Fibroblast of villous mesenchyme (primary cell): ENCODE measurements at places on chromosomes 2 and 18. TPM values are rescaled to one million over a fixed set of nuclear protein-coding genes. Genes with fewer than 3 reads are reported as not detected.
A peak's percentile ranks its signal among the peaks of the same experiment; 100 is the strongest.

ADRA2B gene
- not detected in 2 replicates for total RNA-seq

TNFRSF11A gene
- under 0.01 TPM in 1 of 2 replicates, not detected in the other for total RNA-seq

CCDC68 gene
- total RNA-seq: 3.5 and 9.1 TPM in 2 replicates

MC4R gene
- total RNA-seq: not detected in 2 replicates

CENPA gene
- total RNA-seq: 7.4 and 9.5 TPM in 2 replicates

ANKRD30BL gene
- not detected in 2 replicates for total RNA-seq

SERPINB11 gene
- not detected in 2 replicates for total RNA-seq

TTR gene
- total RNA-seq: not detected in 2 replicates

CHRNA1 gene
- under 0.01 and 0.32 TPM in 2 replicates for total RNA-seq

NEU4 gene
- total RNA-seq: not detected in 2 replicates

COBLL1 gene
- 13.4 and 15.5 TPM in 2 replicates for total RNA-seq

CHN1 gene
- total RNA-seq: 45.3 and 64.1 TPM in 2 replicates

PFN4 gene
- total RNA-seq: 0.43 and 0.64 TPM in 2 replicates

GRCh38 chr18:3449512-3450011, 410 bp upstream of the TGIF1 start:
- no peak for DNase-seq

GRCh38 chr2:160489111-160489510, 4.5 kb downstream of the RBMS1 start:
- DNase-seq: no peak

GRCh38 chr18:33034945-33035344, 262.1 kb upstream of the KLHL14 start:
- peak; percentile 64 for DNase-seq

GRCh38 chr2:42360493-42360889, 526 bp downstream of the COX7A2L start:
- peak; percentile 36 for DNase-seq

DNA sequence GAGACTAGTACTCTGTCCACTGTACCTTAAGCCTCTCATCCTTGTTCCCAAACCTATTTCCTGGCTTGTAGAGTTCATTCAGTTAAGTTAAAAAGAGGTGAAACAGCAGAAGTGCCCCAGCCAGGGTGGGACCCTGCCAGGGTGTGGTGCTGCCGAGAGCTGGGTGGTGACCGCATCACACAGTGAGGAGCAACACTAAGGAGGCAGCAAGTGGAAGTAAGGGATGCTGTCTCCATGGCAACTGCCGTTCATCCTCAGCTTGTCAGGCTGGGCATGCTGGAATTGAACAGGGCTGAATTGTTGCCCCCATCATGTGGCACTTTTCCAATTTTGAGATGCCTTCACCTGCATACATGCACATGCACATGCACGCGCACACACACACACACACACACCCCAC, 77.0 kb downstream of the VSNL1 start:
- no peak for DNase-seq

DNA sequence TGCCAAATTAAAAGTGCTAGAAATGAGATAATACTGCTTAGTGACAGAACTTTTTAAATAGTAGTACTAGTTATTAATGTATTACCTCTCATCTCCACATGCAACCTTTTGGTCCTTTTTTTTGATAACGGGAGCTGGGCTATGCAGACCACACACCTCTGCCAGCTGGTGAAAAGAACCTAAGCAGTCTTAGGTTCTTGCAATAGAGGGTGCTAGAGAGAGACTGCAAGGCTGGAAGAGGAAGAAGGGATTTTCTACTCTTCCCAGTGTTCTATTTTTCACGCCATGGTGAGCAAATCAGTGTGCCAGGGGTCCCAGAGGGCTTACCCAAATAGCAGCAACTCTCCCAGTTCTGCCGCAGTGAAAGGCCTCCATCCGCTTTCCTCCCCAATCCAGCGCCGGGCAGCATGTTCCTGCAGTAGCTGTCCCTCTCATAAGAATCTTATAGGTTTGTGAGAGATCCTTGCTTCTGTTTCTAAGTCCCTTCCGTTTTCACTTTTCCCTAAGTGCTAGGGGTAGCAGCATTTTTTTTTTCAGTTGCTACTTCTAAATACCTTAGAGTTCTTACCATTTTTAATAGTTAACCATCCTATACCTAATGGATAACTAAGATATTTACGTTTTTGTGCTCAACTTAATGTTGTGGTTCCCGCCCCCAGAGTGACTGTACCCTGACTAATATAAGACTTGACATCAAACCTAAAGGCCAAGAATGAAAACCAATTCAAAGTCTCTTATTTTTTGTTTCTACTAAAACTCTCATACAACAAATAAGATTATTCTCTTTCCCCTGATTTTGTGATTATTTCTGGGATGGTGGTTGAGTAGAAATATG, 69.4 kb upstream of the UBE2E3 start:
- no peak for DNase-seq

- no peak for DNase-seq
Observed at GRCh38 chr2:240877460-240878340, 9.1 kb downstream of the AGXT start.

GRCh38 chr2:74458938-74459363, 713 bp downstream of the WBP1 start:
- peak; percentile 37 for DNase-seq

DNA sequence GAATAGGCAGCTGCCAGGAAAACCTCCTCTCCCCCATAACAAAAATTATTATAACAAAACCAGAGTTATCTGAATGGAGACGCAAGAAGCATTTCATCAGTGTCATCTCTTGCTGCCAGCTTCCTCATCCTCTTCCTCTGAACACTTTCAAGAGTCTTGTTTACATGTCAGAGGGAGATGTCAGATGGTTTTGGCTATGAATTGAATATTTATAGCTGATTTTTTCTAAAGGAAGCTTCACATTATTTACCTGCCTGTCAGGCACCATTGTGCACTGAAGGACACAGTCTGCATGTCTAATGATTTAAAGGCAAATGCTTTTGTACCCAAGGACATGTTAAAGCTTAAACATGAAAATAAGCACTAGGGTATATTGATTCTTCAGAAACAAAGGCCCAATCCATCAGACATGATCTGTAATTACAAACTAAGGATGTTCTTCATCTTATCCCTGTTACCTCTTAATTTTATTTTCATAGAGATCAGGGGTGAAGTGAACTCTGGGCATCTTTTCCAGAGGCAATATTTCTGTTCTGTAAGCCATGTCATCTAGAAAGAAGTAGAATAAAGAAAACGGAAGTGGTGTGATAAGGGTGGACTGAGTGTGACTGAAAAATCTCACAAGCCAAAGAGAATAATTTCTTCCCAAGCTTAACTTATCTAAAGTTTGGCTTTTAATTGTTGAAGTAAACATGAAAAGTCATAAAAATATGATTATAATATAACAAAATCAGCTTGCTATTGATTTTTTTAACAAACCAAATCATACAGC, 168.7 kb downstream of the ANKRD44 start:
- no peak for DNase-seq

GRCh38 chr2:206435742-206436141, 7.6 kb upstream of the ADAM23 start:
- peak; percentile 37 for DNase-seq

GRCh38 chr2:61252031-61252430, 90.0 kb downstream of the C2orf74 start:
- no peak for DNase-seq

DNA sequence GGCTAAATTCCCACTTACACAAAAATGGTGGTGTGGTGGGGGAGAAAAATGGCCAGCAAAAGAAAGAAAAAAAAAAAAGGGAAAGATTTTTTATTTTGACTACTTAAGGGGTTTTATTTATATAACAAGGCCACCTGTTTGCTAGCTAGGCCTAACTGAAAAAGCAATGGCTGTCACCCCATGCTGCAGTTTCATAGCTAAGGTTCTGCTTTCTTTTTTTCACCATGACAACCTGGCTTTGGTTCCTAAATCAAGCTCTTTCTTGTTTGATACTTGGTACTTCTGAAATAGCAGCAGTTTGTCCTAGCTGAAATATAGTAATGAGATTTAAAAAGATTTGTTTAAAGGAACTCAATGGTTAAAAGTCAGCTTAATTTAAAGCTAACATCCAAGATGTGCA, 433.2 kb upstream of the MEX3C start:
- DNase-seq: no peak

DNA sequence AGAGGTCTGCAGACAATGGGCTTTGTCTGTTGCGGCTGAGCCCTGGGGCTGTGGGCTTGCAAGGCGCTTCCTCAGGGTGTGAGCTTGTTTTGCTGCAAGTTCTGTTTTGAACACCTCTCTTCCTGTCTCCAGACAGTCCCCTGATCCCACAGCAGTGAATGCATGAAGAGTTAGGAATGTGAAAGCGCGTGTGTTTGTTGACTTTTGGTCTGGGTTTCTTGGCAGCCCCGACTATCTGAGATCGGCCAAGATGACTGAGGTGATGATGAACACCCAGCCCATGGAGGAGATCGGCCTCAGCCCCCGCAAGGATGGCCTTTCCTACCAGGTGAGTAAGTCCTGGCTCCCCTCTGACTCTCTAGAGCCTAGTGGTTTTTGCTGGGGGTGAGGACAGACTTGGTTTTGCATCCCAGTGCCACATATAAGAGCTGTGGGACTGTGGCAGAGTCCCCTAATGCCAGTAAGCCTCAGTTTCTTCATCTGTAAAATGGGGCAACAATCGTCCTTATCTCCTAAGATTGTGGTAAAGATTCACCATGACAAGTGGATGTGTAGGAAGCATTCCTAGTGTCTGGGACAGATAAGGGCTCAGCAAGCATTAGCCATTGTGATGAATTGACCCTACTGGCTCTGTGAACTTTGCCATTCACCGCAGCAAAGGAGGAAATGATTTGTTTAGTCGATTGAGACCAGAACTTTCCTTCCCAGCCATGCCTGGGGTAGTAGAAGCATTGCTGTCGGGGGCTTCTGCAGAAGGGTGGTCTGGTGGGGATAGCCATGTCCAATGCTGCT, 3.0 kb downstream of the LBH start:
- DNase-seq: peak; percentile 77

DNA sequence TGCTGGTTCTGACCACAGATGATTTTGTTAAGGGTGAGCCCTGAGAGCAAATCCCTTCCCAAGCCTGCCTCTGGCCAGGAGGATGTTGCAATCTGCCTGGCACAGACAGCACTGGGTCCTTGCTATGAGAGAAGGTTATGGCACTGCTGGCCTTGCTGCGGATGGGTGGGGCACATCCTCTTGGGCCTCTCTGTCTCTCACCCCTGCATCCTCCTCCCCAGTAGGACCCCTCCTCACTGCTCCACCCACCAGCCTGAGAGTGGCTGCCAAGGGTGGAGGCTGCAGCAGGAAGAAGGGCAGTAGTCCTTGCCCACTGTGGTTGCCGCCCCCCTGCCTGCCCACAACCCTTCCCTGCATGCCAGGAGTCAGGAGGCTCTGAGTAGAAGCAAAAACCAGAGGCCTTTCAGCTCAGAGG, 180.9 kb downstream of the ZBTB7C start:
- peak; percentile 8 for DNase-seq

GRCh38 chr2:118855451-118856279, 8.2 kb upstream of the EN1 start:
- DNase-seq: peak; percentile 60

DNA sequence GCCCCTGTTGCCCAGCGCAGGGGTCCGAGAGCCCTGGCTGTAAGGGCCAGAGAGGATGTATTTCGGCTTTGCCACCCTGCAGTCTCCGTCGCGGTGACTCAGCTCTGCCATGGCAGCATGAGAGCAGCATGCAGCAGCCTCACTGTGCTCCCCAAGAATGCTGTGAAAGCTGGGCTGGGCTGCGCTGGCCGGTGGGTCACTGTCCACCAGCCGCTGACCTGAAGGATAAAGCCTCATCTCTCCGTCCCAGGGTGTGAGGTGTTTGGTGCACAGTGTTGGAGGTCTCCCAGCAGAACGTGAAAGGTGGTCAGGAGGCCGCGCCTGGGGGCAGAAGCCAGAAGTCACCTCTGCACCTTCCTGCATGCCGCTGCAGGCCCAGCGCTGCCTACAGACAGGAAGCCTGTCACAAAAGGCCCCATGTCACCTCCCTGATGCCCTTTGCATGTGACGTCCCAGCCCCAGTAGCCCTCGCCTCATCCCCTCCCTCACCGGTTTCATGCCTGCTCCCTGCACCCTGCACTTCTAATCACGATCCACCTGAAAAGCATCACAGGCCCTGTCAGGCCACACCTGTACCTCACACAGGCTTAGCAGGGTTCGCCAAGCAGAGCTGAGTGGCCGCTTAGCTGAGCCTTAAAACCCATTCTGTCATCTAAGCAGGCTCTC, 342.1 kb downstream of the EIPR1 start:
- no peak for DNase-seq

GRCh38 chr2:237315829-237316225, 98.1 kb downstream of the COL6A3 start:
- peak; percentile 72 for DNase-seq

- DNase-seq: no peak
Observed at GRCh38 chr2:227228061-227228667, 63.7 kb downstream of the COL4A3 start.

GRCh38 chr2:19575641-19576040, 217.2 kb upstream of the OSR1 start:
- peak; percentile 37 for DNase-seq

GRCh38 chr2:20585710-20586594, 64.9 kb downstream of the HS1BP3 start:
- DNase-seq: no peak

DNA sequence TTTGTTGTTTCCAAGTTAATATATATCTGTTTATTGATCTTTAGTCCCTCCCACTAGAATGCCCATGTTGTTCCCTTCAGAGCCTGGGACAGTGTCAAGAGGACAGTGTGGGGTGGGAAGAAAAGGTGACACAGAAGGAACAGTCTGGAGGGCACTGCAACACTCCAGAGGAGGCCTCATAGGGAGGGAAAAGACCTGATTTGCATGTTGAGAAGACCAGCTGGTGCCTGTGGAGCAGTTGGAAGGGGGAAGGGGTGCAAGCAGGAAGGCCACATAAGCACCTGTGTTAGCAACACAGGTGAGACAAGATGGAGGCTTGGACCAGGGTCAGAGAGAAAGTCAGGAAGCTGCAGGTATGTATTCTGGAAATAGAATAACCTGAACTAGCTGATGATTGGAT, 48.1 kb upstream of the FHOD3 start:
- no peak for DNase-seq

DNA sequence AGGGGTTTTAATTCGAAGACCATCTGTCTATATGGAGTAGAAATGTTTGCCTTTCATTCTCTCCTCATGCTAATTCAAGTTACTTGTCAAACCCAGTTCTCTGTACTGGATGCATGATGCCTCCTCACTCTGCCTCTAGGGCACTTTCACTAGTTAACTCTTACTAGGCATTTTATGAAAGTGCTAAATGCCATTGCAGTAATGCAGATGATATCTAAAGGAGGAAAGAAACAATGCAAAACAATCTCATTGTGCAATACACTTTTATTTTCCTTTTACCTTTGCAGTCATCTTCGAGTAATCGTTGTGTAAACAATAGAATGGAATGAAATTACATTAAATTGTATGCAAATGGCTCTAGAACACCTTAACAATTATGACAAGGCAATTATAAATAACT, 293.6 kb downstream of the STK39 start:
- no peak for DNase-seq

- DNase-seq: no peak
Observed at GRCh38 chr2:133603109-133603508, 34.8 kb upstream of the NCKAP5 start.

DNA sequence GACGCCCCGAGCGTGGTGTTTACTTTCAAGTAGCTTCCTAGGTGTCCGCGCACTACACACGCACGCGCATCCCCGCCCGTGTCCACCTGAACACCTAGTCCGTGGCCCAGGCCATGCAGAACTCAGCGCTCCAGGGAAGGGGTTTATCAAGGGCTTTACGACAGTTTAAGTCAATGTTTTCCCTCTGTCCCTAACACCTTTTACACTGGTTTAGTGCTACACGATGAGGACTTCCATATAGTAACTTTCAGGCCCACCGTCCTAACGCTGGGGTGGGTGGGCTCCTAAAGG, 1.4 kb upstream of the BCL2 start:
- no peak for DNase-seq

- peak; percentile 36 for DNase-seq
Observed at GRCh38 chr2:179751163-179751809, 110.1 kb downstream of the ZNF385B start.

GRCh38 chr2:151097895-151098294, 163.8 kb downstream of the RBM43 start:
- no peak for DNase-seq
